Neural progenitor cell (in vitro differentiated cells): ENCODE measurements at places on chromosomes 3 and 15.

- no peak for DNase-seq
These were observed 12.5 kb downstream of the LPP start for GRCh38 chr3:188166441-188166840.

- DNase-seq, result no peak
These were observed 25.4 kb downstream of the ADPGK start for GRCh38 chr15:72758182-72758581.

DNA sequence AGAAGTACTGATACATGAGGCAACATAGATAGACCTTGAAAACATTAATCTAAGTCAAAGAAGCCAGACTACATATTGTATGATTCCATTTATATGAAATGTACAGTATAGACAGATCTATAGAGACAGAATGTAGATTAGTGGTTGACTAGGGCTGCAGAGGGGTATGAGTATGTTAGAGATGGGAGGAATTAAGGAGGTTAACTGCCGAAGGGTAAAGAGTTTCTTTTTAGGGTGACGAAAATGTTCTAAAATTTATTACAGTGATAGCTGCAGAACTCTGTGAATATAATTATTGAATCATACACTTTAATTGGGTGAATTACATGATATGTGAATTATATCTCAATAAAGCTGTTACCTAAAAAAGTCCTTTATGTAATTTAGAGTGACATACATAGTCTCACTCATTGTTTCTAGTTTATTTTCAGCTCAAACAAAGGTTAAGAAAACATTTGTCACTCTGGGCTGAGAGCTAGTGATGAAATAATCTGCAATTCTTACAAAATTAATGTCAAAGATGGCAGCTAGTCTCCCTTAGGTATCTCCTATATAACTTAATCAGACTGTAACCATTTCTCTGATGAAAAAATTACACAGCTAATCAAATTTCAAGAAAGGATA is 61.4 kb downstream of the DENND4A start:
- no peak for DNase-seq

- DNase-seq, result no peak
These were observed 12.6 kb downstream of the CCR5 start for GRCh38 chr3:46383211-46383950.

DNA sequence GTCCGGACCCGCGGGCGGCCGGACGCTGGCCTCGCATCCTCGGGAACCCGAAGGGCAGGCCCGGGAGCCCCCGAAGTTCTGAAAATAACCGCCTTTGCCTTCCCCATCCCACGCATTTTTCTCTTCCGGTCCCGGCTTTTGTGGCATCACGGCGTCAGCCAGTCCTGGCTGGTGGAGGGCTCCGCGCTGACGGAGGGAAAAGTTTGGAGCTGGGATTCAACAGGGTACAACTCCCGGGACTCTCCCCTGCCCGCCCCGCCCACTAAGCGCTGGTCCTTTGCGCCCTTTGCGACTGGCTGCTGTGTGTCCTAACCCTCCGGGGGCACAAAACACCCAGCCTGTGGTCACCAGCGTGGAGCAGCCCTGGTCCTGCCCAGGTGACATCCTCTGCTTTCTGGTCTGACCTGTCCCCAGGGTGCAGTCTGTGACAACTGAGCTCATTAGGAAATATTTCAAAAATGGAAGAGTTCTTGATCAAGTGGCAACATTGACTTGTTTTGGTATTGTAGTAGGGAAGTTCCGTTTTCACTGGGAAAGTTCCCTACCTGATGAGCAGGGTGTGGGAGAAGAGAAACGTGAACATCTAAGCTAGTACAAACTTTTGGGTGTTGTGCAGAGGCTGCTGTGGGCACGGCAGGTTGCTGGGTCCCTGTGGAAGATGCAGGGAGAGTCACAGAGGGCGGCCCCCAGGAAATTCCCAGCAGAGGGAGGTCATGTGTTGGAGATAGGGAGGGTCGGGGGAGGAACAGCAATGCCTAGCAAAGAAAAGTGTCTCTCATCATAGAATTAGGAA is 775 bp downstream of the ARNT2 start:
- DNase-seq, result peak; percentile 71

DNA sequence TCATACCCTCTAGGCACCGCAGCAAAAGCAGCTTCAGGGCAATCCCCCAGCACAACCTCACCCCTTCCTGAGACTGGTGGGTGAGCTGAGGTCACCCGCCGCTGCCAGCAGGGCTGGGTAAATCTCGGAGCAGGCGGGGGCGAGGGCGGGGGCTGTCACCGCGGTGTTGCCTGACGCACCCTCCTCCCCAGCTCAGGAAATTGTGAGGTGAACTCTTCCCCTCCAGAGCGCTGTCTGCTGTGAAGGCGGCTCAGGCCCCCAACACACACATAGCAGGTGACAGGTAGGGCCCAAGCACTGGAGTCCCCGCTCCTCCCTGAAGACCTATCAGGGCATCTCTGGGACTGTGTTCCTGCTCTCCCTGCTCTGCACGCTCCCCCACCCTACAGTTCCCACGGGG is 30.2 kb upstream of the FURIN start:
- DNase-seq, result no peak

DNA sequence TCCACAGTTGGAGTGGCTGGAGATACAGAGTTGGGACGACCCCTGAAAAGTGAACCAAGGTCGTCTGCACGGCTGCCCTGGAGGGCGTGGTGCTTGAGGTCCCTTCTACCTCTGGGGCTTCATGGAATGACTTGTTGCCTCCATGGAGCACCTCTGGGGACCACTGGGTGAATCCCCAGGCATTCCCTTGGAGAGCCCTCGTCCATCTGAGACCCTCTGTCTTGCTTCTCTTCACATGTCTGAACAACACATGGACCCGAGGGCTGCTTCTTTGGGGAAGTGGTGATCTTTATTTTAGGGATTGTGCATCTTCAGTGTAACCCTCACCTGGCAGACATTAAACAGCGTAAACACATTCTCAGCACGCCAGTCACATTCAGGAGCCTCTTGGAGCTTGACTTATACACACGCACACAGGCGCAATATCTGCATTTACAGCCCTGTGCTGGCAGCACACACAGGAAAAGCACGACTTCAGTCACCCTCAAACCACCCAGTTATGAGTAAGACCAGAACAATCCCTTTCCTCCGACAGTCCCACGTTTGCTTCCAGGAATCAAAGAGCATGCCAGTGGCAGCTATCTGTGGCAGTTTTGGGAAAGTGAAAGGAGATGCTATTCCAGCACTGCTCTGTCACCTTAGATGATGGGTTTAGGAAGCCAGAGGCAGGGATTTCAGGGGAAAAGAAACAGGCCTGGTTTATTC is 12.6 kb downstream of the FAM107A start:
- no peak for DNase-seq

DNA sequence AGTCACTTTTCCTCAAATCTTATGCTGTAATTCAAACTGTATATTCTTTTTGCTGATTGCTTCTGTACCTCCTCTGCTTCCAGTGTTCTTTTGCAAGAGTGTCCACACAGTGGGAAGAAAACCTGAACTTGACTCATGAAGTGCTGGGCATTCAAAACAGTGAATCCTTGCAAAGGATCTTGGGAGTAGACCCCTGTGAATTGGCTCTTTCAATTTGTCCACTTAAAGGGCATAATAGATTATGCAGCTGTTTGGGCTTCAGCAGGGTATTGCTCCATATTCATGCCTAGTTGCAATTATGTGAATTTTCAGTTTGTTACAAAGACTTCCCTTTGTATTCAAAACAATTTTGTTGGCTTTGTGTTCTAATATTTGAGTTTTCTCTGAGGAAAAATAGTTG is 11.4 kb downstream of the ZFAND6 start:
- DNase-seq, result no peak
